Vagina (tissue), 2 donors: ENCODE measurements at places on chromosomes 16 and 17. TPM values are rescaled to one million over a fixed set of nuclear protein-coding genes. Genes with fewer than 3 reads are reported as not detected.

GRCh38 chr17:29177871-29178749 is 2.1 kb downstream of the MYO18A start:
- no peak for DNase-seq

GRCh38 chr17:49821916-49822315 is 26.0 kb downstream of the TAC4 start:
- DNase-seq, result no peak

- DNase-seq, result no peak
Measured at GRCh38 chr17:51948128-51948527, 210.4 kb downstream of the CA10 start.

GRCh38 chr17:78210111-78210510 is 3.9 kb upstream of the BIRC5 start:
- no peak for DNase-seq

- DNase-seq, result no peak
Measured at GRCh38 chr16:22843856-22844255, 29.9 kb downstream of the HS3ST2 start.

The KCNJ18 gene
- total RNA-seq, result not detected

The ZBTB4 gene
- total RNA-seq, result 38.1 TPM
